Cerebellar nuclear complex (tissue), 1 donor: ENCODE measurements at places on chromosomes 3 and 15.

- no peak for DNase-seq
Observed at GRCh38 chr3:18512007-18512406, 86.9 kb upstream of the SATB1 start.

DNA sequence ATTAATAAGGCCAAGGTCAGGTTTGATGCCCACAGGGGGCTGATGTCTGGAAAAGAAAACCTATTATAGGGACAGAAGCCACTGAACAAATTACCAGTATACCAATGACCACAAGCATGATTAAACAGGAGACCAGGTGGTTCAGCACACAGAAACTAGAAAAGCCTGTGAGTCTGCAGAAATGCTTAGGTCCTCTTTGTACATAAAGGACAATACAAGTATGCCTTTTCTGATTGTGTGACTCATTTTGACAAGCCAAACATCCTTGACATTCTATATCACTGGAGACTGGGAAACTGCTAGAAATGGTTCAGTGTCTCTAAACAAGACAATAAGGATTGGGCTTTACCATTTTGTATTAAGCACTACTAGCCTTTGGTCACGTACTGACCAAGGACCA, 113.2 kb upstream of the MYO5C start:
- no peak for DNase-seq

DNA sequence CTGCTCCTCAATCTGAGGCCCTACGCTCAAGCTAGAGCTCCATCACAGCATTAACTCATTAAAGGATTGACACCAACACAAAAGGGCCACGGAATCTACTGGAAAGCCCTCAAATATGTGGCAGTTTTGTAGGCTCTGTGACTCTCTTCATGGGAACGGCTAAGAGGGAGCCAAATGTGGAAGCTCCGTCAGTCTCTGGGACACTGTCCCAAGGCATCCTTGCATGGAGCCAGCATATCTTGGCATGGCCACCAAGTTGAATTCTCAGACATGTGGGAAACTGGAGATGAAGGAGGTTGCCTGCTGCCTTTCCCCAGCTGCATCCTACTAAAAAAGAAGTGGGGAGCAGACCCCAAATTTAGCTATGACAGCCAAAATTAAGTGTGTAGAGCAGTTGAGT, 296.9 kb downstream of the NTRK3 start:
- no peak for DNase-seq

DNA sequence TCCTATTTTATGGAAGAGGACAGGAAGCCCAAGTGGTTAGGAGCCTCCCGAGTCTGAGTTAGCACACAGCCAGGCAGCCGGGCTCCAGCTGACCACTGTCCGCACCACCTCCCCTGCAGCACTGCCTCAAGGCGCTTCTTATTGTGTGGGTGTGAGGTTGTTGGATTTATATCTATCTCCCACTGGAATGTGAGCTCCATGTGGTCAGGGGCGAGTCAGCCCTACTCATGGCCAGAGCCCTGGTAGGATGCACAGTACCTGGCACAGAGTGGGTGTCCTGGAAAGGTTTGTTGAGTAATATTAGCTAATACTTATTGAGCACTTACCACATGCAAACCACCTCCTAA, 9.7 kb upstream of the FBLN2 start:
- DNase-seq, result no peak

DNA sequence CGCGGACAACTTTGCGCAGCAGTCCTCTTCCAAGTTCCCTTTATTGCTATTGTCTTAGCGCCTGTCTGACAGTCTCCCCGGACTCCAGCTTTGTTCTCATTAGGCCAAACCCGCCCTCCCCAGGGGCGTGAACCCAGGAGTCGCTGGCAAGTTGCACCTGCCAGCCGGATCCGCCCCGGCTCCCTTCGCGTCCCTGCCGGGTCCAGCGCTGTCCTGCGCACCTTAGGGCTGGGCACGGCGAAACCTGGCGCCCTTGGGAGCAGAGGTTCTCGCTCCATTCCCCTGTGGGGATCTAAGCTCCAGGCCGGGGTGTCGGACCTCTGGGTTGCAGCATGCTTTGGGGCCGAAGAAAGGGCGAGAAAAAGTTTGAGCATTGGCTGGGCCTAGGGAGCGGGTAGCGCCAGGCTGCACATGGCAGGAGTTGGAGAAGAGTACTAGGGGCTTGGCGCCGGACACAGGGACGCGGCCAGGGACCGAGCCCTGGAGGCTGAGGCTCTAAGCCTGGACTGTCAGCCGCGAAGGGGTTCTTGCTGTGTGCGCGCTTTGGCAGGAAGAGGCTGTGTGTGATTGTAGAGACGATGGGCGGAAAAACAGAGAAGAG, 335.1 kb upstream of the THRB start:
- no peak for DNase-seq

- no peak for DNase-seq
Observed at GRCh38 chr15:45635191-45635638, 386 bp downstream of the SQOR start.

- no peak for DNase-seq
Observed at GRCh38 chr15:37072181-37072580, 28.2 kb downstream of the MEIS2 start.

DNA sequence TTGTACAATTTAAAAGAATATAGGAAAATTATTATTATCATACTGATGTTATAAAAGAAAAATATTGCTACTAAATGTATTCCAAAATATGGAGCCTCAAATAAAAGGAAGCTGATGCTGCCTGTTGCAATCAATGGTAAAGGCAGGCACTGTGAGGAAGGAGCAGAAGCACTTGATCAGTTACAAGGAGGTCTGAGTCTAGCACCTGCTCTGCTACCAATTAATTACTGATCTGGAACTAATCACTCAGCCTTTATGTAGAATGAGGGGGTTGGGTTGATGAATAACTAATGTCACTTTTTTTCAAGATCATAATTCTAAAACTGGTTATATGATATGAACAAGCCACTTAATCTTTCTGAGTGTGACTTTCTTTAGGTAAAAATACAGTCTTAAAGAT, 5.5 kb downstream of the ADGRG7 start:
- DNase-seq, result no peak

GRCh38 chr3:62749657-62750056, 125.6 kb downstream of the CADPS start:
- DNase-seq, result no peak

DNA sequence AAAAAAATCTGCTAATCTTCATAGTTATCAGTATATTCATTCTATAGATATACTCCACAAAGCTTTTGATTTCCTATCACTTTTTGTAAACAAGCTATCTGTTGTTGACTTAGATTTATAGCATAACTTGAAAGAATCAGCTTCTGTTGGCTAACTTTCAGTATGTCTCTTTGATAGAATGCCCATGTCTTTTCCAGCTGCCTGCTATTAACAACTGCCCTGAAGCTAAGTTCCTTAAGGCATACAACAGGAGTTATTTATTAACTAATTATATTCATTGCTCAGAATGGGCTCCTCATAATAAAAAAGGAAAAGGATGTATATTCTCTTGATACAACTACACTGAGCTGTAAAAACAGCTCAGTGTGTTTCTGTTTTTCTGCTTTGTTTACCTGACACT, 293.9 kb downstream of the TUSC7 start:
- DNase-seq, result no peak

- no peak for DNase-seq
Observed at GRCh38 chr3:45775571-45776300, 20.6 kb downstream of the SLC6A20 start.

- DNase-seq, result no peak
Observed at GRCh38 chr3:157767607-157768006, 264.4 kb upstream of the VEPH1 start.

DNA sequence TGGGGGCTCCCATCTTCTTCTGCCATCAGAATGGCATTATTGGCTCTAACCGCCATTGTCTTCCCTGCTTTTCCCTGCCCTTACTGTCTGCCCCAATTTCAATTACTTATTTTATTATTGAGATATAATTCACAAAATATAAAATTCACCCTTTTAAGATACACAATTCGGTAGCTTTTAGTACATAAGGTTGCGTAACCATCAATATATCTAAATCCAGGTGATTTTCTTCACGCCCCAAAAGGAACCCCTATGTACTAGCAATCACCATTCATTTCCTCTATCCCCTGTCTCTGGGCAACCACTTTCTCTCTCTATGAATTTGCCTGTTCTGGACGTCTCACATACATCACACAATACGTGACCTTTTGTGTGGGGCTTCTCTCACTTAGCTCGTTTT, 18.0 kb downstream of the RBP2 start:
- DNase-seq, result no peak

GRCh38 chr3:184712248-184713039, 580 bp upstream of the MAGEF1 start:
- DNase-seq, result no peak

GRCh38 chr3:126969586-126969985, 13.3 kb upstream of the PLXNA1 start:
- DNase-seq, result no peak

GRCh38 chr3:163622384-163622783, 1455.9 kb downstream of the SI start:
- DNase-seq, result no peak

DNA sequence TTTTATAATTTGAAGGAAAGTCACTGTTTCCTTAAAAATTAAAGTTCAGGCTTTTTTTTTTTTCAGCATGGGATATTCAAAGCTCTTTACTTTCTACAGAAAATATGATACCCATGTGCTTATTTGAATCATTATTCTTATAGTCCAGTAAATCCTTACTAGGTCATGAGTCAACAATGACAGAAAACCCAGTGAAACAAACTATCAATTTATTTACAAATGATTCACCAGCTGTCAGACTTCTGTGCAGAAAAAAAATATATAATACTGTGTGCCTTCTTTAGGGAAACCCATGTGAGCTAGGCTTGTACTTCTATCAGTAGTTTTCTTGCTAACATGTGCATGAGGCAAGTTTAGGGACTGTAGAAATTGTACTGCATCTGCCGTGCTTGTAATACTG, 1.2 kb downstream of the ACP3 start:
- DNase-seq, result no peak

DNA sequence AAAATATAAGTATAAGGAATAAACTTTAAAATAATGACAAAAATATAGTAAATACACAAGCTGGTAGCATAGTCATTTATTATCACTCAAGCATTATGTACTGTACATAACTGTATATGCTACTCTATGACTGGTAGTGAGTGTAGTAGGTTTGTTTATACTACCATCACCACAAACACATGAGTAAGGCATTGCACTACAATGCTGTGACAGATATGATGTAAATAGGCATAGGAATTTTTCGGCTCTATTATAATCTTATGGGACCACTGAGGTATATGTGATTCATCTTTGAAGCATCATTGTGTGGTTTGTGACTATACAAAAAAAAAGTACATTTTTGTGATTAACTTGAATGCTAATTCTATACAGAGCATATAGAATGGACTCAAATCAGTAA, 35.3 kb upstream of the FBN1 start:
- no peak for DNase-seq

GRCh38 chr15:99437315-99438223, 128.2 kb upstream of the MEF2A start:
- no peak for DNase-seq

- no peak for DNase-seq
Observed at GRCh38 chr3:160564949-160565441, 376 bp downstream of the KPNA4 start.

DNA sequence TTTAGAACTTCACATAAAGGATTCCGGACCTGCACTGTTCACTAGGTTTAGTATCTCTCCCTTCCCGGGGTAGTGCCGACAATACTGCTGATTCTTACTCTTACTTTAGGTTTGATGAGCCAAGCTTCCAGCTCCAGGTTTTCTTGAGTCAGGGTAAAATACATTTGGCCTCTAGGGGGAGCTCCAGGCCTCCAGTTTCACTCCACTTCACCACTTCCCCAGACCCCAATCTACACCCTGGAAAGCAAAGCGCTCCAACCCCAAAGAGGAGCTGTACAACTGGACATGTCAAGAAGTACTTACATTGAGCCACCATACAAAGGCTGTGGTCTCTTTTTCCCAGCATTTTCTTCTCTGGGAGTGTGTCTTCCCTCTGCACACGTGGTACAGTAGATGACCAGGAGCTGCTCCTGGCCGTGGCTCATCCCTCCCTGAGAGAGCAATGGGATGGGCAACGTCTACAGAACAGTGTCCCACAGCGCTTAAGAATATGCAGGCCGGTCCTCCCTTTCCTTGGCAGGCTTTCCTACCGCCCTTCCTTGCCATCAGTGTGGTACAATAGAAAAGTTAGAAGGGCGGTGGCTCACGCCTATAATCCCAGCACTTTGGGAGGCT, 93.9 kb upstream of the CCDC80 start:
- DNase-seq, result no peak

GRCh38 chr3:55765906-55766701, 279.0 kb upstream of the WNT5A start:
- DNase-seq, result no peak

- no peak for DNase-seq
Observed at GRCh38 chr3:150945226-150946032, 27.1 kb downstream of the CLRN1 start.
